ENCODE measurements at places on chromosomes 13 and 19.

GRCh38 chr13:98420554-98421175, 156.2 kb downstream of the STK24 start:
- DNase-seq: no peak

DNA sequence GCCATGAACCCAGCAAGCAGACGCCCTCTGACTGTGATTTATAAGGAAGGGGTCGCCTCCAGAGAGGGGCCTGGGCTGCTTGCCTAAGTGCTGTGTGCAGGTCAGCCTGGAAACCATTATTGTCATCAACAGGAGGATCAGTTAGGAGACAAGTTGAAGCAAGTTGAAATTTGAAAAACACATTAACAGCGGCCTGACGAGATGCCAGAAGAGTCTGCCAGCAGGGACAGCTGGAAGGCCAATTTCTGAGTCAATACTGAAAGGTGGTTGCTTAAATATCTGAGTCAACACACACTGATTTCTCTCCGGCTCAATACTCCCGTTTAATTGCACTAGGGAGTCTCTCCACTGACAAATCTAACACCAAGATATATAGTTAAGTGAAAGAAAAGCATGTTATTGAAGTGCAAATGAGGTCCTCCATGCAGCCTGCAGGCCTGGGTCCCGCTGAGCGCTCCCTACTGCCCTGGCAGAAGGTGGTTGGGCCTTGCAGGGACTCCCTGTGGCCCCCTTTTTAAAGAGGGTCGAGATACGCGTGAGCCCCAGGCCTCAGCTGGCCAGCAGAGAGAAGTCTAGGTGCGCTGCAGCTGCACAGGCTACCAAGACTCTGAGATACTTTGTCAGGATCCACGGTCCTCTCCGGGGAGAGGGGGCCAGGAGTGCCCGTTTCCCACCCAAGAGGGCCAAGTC, 91.1 kb downstream of the RNASEH2B start:
- DNase-seq: no peak

GRCh38 chr13:69474011-69474685, 633.5 kb upstream of the ATXN8OS start:
- DNase-seq: no peak

- DNase-seq: no peak
Observed at GRCh38 chr19:6752256-6753177, 13.0 kb downstream of the TRIP10 start.

GRCh38 chr13:113064534-113065405, 40.8 kb upstream of the F7 start:
- DNase-seq: peak; percentile 33

DNA sequence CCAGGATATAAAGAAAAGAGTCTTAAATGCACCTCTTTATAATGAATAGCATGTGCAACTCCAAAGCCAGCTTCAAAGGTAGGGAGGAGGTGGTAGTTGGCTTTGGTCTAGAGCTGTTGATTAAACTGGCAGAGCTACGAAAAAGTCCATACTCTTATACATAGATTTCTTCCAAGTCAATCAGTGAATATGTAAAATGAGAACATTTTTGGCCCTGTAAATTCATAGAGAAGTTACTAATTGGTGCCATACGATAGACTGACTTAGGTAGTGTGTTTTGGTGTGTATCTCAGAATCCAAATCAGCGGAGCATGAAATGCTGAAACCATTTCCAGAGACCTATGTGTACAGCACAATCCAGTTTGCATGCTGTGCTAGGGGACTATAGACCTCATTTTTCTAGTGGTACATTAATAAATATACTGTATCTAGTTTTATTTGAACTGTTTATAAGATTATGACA, 17.1 kb upstream of the DPY19L3 start:
- DNase-seq: no peak

GRCh38 chr13:67791047-67791446, 560.9 kb upstream of the PCDH9 start:
- no peak for DNase-seq

- peak; percentile 13 for DNase-seq
Observed at GRCh38 chr19:13537454-13537853, 31.2 kb upstream of the CACNA1A start.

GRCh38 chr13:34419025-34419424, 523.0 kb upstream of the NBEA start:
- no peak for DNase-seq

- no peak for DNase-seq
Observed at GRCh38 chr13:39282400-39282972, 244.2 kb downstream of the NHLRC3 start.

- no peak for DNase-seq
Observed at GRCh38 chr13:77815330-77815729, 103.3 kb downstream of the EDNRB start.

GRCh38 chr13:40243982-40244381, 422.5 kb downstream of the FOXO1 start:
- DNase-seq: no peak

DNA sequence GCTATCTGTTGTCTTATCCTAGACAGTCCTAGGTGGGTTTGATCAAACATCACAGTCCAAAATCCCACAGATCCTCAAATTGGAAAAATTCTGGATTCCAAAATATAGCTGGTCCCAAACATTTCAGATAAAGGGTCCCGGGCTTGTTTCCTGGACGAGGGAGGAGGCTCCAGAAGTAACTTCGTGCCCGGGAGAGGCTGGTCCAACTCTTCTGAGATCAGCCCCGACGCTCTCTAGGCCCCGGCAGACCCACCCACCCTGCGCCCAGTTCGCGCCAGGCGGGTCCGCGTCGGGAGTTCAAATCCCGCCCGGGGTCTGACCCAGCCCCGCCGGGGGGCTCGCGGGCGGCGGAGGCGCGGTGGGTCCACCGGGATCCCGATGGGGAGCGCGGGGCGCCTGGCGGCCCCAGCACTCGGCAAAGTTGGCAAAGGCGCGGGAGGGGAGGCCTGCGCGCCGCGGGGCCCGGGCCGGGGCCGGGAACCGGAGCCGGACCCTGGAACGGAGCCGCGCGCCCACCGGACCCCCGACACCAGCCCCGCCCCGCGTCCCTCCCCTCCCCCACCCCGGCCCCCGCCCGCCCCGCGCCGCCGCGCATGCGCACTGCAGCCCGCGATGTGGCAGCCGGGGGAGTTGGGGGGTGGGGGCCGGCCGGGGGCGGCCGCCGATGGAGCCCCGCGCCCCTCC, 513 bp downstream of the MIER2 start:
- DNase-seq: peak; percentile 49

- no peak for DNase-seq
Observed at GRCh38 chr19:8571006-8571411, 6.2 kb downstream of the MYO1F start.

- DNase-seq: no peak
Observed at GRCh38 chr19:47096721-47097120, 16.9 kb downstream of the ZC3H4 start.

GRCh38 chr13:22812793-22813192, 368.0 kb upstream of the SGCG start:
- no peak for DNase-seq

DNA sequence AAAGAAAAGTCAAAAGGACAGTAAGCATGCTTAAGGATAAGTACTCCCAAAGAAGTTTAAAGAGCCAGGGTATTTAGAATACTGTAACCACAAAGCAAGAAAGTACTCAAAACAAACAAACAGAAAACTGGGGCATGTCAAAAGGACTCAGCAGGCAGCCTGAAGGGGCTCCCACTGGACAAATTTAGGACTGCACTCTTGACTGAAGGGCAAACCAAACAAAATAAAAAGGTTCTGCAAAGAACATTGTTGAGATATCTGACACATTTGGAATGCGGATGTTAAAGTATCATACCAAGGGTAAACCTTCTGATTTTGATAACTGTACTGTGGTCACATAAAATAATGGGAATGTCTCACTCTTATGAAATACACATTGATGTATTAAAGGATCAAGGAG, 157.4 kb downstream of the TNFSF13B start:
- no peak for DNase-seq

GRCh38 chr13:41139296-41139966, 6.8 kb upstream of the KBTBD6 start:
- no peak for DNase-seq

DNA sequence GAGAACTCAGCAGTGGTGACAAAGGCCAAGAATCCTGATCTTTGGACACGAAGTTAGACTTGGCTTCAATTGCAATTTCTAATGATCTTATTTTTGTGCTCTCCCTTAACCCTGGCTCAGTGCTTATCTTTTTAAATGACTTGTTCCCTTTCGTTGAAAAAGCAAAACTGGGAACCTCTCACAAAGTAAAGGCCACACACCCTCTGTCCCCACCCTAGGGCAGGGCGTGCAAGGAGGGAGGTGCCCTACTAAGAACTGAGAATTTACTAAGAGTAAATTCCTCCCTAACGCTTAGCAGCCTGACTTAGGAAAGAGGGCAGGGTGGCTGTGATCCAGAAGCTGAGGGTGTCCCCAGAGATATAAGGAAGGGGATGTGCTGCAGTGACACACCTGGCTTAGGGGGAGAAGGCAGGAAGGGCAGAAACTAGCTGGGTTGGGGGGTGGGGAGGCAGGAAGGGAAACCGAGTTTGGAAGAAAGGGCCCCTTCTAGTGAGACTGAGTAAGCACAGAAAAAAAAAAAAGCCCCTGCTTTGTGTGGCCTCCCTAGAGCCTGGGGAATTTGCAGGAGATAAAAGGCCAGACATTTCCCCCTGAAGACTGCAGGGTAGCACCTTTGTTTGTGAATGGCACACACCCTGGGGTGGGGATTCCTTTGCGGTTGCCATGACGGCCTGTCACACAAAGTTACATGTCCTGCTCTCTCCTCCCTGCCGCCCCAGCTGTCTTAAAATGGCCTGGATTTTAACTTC, 435.1 kb downstream of the EFNB2 start:
- no peak for DNase-seq

- peak; percentile 90 for DNase-seq
Observed at GRCh38 chr13:114281351-114282040, at the start of gene UPF3A. Gene UPF3A, plus strand, starts transcription at chr13:114281601. Its CDS starts 39 bp downstream, at chr13:114281640.

GRCh38 chr13:100825557-100825956, 151.0 kb upstream of the TMTC4 start:
- DNase-seq: no peak

GRCh38 chr13:50616101-50616500, 227.4 kb downstream of the DLEU7 start:
- no peak for DNase-seq

GRCh38 chr13:98295371-98295770, 118.3 kb upstream of the RNF113B start:
- DNase-seq: no peak

- peak; percentile 99 for DNase-seq
Observed at GRCh38 chr19:18097217-18097992, at the start of gene MAST3. Gene MAST3, plus strand, starts transcription at chr19:18097778. Its CDS starts 15 bp downstream, at chr19:18097793.

GRCh38 chr13:51595416-51595815, 11.2 kb downstream of the WDFY2 start:
- DNase-seq: no peak

- peak; percentile 89 for DNase-seq
Observed at GRCh38 chr19:50537769-50538230, 24.1 kb upstream of the ASPDH start.

GRCh38 chr19:46886546-46887239, 25.9 kb downstream of the ARHGAP35 start:
- no peak for DNase-seq

GRCh38 chr19:17997969-17998826, 9.8 kb upstream of the ARRDC2 start:
- DNase-seq: peak; percentile 69

GRCh38 chr19:49368711-49369358, 5.2 kb downstream of the DKKL1 start:
- DNase-seq: no peak

DNA sequence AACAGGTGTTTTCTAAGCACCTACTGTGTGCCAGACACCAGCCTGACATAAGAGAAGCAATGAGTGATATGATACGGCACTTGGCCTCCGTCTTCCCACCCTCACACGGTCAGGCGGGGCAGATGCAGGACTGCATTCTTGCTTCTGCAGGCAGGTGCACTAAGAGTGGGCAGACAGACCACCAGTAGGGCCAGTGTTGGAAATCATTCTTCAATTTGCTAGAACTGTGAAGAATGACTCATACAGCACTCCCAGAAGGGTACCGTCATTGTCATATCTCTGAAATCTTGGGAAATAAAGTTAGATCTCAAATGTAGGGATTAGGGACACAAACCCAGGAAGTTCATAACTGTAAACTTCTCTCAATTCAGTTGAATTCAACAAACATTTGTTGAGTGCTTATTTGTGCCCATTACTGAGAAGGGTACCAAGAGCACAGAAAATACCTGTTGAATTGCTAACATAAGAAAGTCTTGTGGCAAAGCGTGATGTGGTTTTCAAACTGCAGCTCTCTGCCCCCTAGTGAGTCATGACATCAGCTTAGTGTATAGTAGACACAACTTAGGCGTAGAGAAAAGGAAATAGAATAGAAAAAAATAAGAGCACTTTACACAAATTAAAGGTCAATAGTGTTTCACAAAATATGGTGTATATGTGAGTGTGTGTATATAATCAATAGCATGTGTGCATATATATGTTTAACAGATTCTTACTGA, 76.1 kb downstream of the TEX26 start:
- DNase-seq: no peak

- DNase-seq: no peak
Observed at GRCh38 chr13:102399791-102400674, 1.8 kb downstream of the FGF14 start.

- DNase-seq: no peak
Observed at GRCh38 chr13:95898256-95898655, 154.9 kb downstream of the UGGT2 start.

DNA sequence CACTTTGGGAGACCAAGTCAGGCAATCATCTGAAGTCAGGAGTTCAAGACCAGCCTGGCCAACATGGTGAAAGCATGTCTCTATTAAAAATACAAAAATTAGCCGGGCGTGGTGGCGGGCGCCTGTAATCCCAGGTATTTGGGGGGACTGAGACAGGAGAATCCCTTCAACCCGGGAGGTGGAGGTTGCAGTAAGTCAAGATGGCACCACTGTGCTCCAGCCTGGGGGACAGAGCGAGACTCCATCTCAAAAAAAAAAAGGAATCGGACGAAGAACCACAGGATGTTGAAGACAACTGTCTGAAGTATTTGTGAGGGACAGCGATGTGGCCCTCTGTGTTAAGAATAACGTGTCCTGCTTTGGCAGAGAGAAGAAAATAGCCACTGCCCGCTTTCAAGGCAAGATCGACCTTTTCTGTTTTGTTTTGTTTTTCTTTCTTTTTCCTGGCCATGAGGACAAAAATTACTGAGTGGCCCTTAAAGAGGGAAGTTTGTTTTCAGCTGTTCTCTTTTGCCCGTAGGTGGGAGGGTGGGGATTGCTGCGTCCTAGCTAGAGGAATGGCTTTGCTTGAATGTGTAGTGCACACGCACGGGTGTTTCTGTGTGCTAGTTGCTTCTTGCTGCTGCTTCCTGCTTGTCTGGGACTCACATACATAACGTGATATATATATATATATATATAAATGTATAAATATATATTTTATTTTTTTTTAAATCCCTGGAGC, 6.2 kb upstream of the PRKCG start:
- DNase-seq: no peak

- DNase-seq: no peak
Observed at GRCh38 chr13:92640936-92641335, 585.7 kb upstream of the GPC6 start.

DNA sequence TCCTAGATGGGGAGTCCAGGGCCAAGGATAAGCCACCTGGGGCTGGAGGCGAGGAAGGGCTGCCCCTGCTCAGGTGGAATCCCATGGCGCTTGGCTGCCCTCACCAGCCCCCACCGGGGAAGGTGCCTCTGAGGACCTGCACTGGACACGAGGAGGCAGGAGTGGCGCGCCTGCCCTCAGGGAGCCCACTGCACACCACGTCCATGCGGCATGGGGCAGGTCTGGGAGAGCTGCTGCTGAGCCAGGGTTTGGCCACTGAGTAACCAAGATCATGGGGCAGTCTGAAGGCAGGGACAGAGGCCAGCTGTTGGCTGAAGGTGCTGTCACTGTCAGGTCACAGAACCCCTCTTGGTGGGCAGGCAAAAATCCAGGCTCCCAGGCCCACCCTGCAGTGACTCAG, 25.9 kb downstream of the ELAVL1 start:
- DNase-seq: no peak

All from K562 (cell line).